ENCODE measurements at places on chromosomes 1 and 21.

GRCh38 chr21:43812139-43812821 lies 22.9 kb downstream of the RRP1 start:
- no peak for DNase-seq

- DNase-seq = no peak
These were observed 5.3 kb upstream of the RLF start for GRCh38 chr1:40155910-40156309.

DNA sequence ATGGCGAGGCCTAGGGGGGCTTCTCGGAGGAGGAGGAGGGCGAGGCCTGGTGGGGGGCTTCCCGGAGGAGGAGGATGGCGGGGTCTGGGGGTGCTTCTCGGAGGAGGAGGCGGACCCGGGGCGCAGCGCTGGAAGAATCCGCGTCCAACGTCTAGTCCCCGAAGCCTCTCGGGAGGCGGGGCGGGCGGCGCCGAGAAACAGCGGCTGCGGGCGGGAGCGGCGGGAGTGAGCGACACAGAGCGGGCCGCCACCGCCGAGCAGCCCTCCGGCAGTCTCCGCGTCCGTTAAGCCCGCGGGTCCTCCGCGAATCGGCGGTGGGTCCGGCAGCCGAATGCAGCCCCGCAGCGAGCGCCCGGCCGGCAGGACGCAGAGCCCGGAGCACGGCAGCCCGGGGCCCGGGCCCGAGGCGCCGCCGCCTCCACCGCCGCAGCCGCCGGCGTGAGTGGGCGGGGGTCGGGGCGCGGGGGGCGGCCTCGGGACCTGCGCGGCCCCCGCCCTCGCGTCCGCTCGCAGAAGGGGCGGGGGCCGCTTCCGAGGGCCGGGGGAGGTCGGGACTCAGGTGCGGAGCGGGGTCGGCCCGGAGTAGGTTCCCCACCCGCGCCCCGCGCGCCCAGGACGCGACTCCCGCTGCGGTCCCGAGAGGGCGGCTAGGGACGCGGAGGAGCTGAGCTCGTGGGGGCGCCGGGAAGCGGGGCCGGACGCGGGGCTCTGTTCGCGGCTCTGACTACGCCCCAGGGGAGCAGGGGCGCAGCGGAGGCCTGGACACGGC lies at the start of gene KLHL17:
KLHL17 (plus strand) TSS at position 222 of the 769 bp plus-strand sequence; CDS start at position 332, 110 bp downstream.
- DNase-seq = peak; percentile 72

- DNase-seq = no peak
These were observed 585 bp downstream of the NEGR1 start for GRCh38 chr1:72281637-72282270.

DNA sequence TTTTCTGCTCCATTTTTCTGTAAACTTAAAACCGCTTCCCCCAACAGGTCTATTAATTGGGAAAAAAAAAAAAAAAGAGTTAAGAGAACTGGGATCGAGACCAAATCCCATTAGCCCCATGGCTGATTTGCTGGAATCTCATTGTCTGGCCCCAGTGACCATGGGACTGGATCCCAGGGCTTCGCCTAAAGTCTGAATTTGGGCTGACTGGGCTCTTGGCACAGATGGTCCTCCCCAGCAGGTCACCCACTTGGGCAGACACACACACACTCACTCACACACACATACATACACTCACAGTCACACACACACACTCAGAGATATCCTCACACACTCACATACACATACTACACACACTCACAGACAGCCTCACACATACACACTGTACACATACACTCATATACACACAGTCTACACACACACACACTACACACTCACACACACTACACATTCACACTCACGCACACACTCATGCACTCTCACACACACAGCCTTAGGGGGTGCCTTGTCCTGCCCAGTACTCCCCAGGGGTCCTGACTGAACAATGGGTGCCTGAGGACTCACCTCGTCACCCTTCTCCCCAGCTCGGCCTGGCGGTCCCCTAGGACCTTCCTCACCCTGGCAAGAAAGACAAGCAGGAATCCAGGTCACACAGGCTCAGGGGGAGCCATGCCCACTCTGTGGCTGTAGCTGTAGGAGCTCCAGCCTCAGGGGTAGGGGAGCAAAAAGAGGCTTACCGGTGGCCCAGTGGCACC lies 7.5 kb downstream of the COL9A2 start:
- DNase-seq = no peak

- DNase-seq = no peak
These were observed 81.9 kb downstream of the JAK1 start for GRCh38 chr1:64884261-64885040.

DNA sequence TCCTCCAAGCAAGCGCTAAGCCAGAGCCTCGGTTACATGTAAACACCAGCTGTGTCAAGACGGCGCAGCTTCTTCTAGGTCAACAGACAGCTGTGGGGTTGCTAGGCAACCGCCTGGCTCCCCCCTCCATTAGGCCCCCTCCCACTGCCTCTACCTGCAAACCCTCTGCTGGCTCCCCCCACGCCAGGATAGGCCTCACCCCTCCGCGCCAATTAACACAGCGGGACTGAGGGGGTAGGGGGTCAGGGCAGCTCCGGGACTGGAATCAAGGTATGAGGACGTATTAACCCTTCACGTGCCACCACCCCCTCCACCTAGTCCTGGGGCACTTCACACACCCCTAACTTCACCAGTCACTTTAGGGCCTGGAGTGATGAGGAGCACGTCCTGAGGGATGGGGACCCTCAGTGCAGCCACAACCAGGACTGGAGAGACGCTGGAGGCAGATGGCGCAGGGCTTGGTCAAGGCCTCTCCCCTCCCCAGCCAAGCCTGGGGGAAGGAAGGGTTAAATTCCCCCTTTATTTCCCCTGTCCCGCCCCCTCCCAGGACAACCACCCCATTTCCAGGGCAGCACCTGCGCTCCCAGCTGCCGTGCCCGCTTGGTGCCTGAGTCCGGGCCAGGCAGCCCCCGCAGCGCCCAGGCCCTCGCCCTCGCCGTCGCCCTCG lies 37.4 kb upstream of the WASF2 start:
- no peak for DNase-seq

DNA sequence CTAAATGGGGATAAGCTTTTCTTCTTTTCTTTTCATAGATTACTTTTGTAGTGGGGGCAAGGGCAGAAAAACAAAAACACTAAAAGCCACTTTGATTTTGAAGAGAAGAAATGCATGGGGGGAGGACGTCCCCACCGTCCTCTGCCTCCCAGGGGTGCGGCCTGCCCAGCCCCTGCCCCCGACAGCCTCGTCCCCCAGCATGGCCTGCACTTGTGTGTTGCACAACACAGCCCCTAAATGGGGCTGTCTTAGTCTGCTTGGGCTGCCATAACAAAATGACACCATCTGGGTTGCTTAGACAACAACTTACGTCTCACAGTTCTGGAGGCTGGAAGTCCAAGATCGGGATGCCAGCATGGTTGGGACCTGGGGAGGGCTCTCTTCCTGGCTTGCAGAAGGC lies 57.3 kb upstream of the TMEM51 start:
- no peak for DNase-seq

DNA sequence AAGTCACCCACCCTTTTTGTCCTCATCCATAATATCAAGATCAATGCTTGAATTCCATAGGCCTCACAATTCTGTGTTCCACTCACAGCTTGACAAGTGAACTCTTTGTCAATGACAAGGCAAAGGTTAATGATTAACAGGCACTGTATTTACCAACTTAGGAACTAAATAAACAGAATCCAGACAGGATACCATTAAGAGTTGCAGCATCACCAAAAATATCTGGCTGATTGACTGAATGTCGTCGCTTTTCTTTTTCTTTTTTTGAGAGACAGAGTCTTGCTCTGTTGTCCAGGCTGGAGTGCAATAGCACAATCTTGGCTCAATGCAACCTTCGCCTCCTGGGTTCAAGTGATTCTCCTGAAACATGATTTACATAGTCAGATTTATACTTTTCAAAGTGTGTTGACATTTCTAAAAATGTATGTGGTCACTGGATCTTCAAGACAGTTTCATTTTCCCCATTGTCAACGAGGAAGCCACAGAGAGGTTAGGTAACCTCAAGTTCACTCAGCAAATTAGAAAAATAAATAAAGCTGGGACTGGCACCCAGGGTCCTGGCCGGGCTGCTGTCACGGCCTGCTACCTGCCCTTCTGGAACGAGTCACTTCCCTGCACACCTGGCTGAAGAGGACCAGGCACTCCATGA lies 81.0 kb downstream of the PDE9A start:
- peak; percentile 69 for DNase-seq

DNA sequence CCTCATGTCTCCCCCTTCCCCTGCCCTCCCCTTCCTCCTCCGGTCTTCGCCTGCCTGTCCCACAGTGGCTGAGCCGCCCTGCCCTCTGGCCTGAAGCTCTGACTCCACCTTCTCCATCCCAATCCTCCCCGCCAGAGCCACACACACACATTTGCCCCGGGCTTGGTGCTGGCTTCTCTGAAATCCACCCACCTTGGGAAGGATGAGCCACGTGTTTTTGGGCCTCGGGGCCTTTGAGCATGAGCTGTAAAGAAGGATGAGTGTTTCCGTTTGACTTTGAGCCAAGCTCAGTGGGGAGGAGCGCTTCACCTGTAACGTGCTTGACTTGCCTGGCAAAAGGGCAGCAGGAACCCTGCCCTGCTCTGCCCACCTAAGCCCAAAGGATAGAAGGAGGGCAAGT lies 295.1 kb downstream of the SIPA1L2 start:
- DNase-seq = no peak

DNA sequence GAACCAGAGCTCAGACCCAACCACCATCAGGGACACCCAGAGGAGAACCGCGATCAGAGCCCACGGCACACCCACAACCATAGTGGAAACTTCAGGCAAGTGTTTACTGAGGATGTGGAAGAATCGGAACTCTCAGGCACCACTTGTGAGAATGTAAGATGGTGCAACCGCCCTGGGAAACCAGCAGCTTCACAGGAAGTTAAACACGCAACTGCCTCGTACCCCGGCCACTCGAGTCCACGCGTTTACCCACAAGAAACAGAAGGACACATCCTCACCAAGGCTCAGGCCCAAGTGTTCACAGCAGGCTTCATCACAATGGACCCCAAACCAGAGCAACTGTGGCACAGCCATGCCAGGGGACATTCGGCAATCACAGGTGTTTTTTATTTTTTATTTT lies 51.4 kb upstream of the COL6A2 start:
- DNase-seq = no peak

DNA sequence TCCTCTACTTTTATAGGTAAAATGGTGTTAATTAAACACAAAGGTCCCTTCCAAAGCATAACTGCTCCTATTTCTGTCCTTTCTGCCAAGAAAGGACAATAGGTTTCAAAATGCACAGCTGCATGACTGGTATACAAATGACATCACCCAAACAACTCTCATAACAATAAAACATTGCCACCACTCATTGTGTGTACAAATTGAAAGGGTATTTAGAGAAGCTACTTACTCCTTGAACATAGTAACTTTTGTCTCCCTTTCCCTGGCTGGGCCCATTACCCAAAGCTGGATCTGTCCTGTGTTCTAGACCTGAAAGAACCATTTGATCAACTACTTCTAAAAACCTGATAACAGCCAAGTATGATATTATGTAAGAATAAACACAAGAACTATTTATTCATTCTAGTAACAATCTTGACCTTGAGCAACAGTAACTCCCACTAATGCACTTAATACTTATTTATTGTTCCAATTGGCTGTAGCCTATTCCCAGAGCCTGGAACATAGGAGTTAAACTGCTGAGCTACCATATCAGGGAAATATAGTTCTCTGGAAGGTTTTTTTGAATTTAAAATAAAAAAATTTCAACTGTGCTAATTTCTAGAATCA lies 38.2 kb downstream of the TTLL7 start:
- DNase-seq = no peak

DNA sequence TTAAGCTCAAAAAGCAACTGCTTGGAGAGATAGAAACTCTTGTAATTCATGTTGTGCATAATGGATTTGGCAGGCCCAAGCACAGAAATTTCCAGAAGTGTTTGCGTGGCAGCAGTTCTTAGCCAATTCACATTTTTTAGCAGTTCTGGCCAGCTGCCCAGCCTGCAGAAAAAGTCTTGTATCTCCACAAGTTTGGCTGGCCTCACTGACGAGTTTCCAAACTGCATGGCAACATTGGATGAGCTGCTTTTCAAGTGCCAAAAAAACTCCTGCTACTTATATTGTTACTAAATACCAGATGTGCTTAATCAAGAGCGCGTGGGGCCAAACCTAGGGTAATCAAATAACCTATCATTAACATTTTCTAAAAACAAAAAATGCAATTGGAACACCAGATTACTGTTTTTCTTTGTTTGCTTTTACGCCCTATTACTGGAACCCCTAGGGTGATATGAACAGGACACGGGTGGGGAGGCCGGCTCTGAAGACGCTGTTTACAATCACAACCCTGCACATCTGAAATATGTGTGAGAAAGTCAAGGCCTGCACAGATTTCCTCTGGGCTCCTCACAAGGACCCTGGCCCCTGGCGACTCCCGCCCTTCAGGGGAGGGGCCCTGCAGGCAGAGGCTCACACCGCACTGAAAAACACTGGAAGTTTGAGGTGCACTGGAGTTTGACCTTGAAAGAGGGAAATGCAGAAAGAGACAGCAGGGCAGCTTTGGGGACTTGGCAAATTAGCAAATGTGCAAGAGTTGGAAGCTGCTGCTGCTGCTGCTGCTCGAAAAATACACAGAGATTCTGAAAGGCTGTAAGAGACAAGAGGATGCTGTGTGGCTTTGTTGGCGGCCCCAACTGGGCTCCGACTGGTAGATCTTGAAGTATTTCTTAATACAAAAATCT lies 55.2 kb upstream of the TARBP1 start:
- no peak for DNase-seq

All from LoVo (cell line).